Stimulated activated CD8-positive, alpha-beta memory T cell treated with anti-CD3 and anti-CD28 coated beads, Interleukin-7, amount 100 ng/mL, for 4 hours (primary cell): ENCODE measurements at places on chromosomes 7 and 10.
A peak's percentile ranks its signal among the peaks of the same experiment; 100 is the strongest.

- no peak for DNase-seq
These were observed 603.8 kb upstream of the LRRTM3 start for GRCh38 chr10:66321723-66322665.

- no peak for DNase-seq
These were observed 14.1 kb downstream of the ZNF398 start for GRCh38 chr7:149161241-149161848.

- DNase-seq, result no peak
These were observed 312.0 kb downstream of the RNLS start for GRCh38 chr10:88270871-88271713.

- DNase-seq, result no peak
These were observed 5.0 kb downstream of the CXCL12 start for GRCh38 chr10:44379907-44380306.

- DNase-seq, result no peak
These were observed 8.6 kb downstream of the TSPAN13 start for GRCh38 chr7:16762177-16762576.

GRCh38 chr7:140197218-140197890, 20.6 kb upstream of the KDM7A start:
- DNase-seq, result no peak

DNA sequence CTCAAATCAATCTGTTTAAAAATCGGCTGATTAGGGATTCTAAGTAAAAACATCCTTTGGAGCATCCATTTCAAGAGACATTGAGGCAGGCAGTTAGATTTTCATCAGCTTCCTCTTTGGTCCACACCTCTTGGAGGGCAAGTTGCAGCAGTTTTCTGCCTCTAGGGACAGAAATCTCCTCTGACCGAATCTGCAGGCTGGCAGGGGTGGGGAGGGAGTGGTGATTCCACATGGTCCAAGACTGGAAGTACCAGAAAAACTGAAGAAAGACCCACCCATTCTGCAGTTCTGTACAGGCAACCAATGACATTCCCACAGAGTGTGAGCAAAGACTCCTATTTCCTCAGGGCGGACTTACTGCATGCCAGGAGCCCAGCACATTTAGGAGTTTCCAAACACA, 29.0 kb downstream of the FGFBP3 start:
- DNase-seq, result no peak

- no peak for DNase-seq
These were observed 96.4 kb downstream of the CALD1 start for GRCh38 chr7:134875867-134876266.

DNA sequence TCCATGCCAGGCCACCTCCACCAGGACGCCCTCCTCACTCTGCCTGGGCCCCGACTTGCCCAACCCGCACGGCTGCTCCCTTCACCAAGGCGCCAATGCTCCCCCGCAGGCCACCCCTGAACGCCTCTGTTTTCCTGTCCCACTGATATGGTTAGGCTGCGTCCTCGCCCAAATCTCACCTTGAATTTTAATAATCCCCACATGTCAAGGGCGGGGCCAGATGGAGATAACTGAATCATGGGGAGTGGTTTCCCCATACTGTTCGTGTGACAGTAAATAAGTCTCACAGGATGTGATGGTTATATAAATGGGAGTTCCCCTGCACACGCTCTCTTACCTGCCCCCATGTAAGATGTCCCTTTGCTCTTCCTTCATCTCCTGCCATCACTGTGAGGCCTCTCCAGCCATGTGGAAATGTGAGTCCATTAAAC, 29.8 kb downstream of the RSU1 start:
- DNase-seq, result peak; percentile 76

GRCh38 chr10:110840225-110840922, 31.4 kb upstream of the PDCD4 start:
- DNase-seq, result no peak

GRCh38 chr10:4191354-4191753, 406.3 kb upstream of the KLF6 start:
- no peak for DNase-seq

DNA sequence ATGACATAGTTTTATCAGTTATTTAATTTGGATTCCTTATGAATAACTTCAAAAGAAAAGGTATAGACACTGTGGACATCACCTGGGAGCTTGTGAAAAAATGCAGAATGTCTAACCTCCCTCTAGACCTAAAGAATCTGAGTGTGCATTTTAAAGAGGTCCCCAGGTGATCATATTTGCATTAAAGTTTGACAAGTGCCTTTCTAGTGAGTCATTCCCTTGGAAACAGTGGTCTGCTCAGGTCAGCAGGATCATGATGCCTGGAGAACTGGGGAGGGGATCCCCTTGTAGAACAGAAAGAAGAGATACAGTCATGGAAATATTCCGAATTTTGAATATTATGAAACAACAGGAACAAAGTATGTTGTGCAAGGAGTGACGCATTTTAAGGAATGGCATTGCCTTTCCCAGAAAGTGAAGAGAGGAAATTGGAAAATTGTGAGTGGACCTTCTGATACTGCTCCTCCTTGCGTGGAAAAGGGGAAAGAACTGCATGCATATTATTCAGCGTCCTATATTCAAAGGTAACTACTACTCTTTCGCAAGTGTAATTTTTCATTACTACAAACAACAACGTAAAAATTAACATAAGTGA, 4.6 kb downstream of the STEAP2 start:
- no peak for DNase-seq

- DNase-seq, result no peak
These were observed 131.5 kb downstream of the RPS24 start for GRCh38 chr10:78165172-78165571.

GRCh38 chr10:9158675-9159074, 1104.2 kb downstream of the GATA3 start:
- DNase-seq, result no peak

DNA sequence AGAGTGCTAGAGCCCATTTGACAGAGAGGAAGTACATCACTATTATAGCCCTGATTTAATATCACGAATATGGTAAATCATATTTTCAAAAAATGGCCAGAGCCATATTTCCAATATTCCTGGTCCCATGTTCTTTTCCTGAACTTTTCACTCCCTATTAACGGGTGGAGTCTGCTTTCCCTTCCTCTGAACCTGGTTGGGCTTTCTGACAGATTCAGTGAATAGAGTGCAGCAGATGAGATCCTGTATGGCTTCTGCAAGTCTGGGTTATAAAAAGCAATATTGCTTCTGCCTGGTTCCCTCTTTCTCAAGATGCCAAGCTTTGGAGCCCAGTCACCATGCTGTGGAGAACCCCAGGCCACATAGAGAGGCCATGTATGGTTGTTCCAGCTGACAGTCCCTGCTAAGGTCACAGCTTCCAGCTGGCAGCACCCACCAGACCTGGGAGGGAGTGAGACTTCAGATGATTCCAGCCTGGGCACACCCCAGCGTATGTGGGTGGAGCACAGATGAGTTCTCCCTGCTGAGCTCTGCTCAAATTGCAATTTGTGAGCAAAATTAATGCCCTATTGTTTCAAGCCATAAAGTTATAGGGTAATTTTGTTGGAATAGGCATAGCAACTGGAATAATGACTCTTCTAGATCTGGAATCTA, 17.9 kb upstream of the CHCHD3 start:
- DNase-seq, result no peak

GRCh38 chr7:50190776-50191175, 97.7 kb upstream of the ZPBP start:
- DNase-seq, result no peak

- DNase-seq, result no peak
These were observed 96.4 kb downstream of the FGFR2 start for GRCh38 chr10:121501796-121502195.

DNA sequence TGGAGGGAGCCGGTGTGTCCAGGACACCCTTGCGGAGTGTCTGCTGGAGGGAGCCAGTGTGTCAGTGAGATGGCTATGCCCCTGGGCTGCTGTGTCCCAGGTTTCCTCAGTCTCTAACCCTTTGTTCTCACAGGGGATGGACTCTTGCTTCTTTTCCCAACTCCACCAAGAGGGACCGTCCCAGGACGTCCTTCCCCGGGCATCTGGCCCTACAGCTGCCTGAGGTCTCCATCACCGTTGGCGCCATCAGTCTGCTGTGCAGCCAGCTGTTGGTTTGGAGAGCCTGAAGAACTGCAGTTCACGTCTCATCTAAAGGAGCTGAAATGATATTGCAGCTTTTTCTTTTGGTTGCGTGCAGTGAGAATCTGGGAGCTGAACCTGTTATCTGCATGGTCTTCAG, 136.2 kb downstream of the VIPR2 start:
- no peak for DNase-seq

DNA sequence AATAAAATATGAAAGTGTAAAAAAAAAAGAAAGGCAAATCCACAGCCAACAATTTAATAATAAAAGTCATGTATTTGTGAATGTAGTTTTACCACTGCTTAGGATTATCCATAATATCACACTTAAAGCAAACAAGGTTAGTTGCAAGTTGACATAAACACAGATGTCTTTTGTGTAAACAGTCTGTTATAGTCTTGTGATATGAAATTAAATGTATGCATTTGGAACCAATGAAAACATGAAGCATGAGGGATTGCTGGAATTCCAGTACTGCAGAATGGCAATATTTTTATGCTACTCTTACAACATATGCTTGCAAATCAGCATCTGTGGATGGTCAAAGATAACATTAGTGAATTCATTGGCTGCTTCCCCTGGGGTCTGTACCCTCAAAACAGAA, 148.1 kb downstream of the DNAJB9 start:
- no peak for DNase-seq

DNA sequence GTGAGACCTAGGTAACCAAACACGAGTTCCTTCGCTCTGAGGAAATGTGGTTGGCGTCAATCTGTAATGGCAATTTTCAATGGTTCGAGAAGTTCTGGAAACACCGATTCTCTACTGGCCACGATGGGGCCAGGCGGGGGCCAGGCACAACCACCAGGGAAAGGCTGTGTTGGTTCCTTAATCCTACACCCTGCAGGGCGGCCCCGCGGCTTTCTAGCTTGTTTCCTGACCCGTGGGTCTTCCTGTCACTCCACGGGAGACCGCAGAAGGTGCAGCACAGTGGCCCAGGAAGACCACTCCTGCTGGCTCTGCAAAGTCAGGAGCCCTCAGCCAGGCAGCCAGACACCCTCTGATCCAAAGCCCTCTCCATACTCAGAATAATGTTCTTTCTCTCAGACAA, 113.4 kb downstream of the FGFR2 start:
- no peak for DNase-seq

- DNase-seq, result no peak
These were observed 260.1 kb downstream of the WDR37 start for GRCh38 chr10:1316121-1316808.

GRCh38 chr7:66187905-66188304, 17.2 kb upstream of the TPST1 start:
- no peak for DNase-seq

GRCh38 chr7:143408686-143409561, at the start of gene EPHA1:
EPHA1 (minus strand) TSS chr7:143408856; CDS start chr7:143408805, 51 bp downstream.
- peak; percentile 17 for DNase-seq

DNA sequence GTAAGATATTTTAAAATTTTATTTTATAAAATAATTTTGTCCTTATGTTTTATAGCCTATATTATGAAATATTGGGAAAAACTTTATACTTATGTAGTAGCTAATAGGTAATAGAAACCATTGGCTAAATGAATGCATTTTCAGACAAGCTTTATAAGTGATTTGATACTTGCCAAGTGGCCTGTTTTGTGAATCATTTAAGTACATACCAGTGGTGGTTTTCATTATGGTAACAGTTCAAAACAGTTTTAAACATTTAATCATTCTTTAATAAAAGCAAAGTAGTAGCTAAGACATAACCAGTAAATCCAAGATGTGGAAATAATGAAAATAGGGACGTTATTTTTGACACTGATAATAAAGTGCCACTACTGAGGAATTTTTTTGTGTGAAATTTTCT, 182.2 kb downstream of the PHF14 start:
- DNase-seq, result no peak

DNA sequence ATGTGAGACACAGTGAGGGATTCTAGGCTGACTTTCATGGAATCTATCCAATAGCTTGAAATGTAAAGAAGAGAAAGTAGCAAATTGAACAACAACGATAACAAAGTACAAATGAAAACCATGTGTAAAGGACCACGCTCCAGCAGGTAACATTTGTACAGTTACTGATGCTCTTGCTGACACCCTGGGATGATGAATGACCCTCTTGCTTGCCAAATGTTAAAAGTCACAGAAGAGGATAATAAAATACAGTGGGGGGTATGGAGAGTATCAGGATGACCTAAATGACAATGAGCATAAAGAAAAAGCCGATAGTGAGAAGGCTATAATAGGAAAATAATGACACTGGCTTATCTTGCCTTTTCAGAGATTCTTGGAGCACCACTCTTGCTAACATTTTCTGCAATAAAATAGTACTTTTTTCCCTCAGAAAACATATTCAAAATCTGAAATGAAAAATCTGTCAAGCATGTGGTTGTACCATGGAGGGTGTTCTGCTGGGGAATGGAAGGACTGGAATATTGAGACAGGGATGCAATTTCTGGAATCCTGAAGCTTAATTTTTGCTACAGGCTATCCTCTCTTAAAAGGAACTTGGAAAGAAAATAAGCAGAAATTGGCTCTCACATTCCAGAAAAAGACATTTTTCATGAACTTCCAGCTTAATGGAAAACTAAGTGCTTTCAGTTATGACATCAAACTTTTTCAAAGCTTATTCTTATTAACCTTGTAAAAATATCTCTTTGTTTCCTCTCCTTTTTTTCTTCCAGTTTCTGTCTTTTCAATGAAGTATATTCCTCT, 303.2 kb upstream of the GHITM start:
- DNase-seq, result no peak

DNA sequence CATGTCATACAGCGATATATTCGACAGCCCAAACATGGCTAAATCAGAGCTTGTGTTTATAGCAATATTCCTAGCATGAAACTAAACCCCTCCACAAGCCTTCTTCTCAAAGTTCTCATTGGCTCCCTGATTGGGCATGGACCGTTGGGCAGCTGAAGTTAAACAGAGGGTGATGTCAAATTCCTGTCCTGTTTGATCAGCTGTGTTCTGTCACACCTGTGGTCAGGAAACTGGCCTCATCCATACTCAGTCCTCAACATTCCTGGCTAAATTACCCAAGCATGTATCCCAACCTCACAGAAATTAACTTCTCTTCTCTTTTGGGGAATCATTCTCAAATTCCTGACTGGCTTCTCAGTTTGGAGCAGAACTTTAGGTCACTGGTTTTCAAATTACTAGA, 107.9 kb downstream of the ODAD2 start:
- no peak for DNase-seq

DNA sequence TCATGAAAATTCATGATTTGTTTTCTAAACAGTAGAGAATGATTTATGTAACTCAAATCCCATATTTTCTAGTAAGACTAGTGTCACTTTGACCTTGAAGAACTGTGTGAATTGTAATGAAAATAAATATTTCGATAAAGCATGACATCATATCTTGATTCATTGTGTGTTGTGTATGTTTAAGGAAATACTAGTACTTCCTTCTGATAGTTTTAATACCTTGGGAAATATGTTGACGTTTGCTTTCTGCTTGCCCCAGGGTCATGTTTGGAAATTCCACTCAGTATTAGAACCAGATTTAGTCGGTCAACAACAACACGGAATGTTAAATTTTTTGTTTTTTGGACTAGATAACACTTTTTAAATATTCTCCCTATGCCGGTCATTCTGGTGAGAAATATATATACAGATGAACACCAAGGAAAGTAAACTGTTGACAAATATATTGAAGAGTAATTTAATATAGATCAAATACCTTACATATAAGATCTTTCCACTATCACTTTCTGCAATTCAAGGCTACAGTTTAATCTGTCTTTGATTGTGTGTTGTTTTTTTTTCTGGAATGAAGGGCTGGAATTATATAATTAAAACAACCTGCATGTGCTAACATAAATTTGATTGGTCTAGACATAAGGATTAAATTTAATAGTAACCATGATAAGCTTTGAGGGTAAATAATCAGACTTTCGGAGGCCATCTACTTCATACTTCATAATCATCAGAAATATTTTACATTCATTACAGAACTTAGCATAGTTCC, 126.2 kb downstream of the MDFIC start:
- DNase-seq, result no peak
